ENCODE measurements at places on chromosomes 13 and 19.

DNA sequence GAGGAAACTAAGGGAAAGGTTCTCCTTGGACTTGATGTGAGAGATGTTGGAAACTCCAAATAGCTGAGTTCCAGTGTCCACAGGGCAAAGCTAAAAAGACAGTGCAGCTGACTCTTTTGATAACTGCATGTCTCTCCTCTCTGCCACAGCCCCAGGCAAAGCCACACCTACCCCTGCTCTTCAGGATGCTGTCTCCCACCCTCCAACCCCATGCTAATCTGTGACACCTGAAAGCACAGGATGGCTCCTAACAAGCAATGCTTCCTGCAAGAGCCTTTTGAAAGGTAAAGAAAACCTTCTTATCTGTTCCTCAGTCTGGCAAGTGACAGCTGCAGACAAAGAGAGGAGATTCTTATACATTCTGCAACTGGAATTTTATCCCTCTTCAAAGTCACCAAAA is 14.5 kb downstream of the SLC46A3 start:
- no peak for DNase-seq

GRCh38 chr13:34076319-34076718 is 258.4 kb downstream of the RFC3 start:
- no peak for DNase-seq

DNA sequence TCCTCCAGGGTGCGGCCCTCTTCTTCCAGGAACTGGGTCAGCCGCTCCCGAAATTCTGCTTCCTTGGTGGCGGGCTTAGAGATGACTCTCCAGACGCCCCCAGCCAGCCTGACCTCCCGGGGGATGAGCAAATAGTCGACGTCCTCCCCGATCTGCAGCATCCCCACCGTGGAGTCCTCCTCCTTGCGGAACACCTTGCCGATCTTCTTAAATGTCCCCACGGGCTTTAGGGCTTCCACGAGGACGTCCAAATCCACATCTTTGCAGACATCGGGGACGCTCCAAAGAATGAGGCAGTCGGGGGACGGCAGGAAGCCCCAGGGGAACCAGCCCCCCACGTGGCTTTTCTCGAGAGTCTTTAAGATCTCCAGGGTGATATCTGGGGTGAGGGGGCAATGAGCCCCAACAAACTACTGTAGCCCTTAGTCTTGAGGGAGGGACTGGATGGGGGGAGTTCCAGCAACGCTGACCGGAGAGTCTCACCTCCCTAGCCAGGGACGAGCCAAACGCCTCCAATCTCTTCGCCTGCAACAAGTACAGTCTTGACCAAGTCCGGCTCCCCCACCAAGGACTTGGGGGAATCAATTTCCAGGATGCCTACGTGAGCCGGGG is 608 bp downstream of the CCDC8 start:
- no peak for DNase-seq

GRCh38 chr19:55087542-55087901 is 11.9 kb downstream of the EPS8L1 start:
- DNase-seq, result no peak

DNA sequence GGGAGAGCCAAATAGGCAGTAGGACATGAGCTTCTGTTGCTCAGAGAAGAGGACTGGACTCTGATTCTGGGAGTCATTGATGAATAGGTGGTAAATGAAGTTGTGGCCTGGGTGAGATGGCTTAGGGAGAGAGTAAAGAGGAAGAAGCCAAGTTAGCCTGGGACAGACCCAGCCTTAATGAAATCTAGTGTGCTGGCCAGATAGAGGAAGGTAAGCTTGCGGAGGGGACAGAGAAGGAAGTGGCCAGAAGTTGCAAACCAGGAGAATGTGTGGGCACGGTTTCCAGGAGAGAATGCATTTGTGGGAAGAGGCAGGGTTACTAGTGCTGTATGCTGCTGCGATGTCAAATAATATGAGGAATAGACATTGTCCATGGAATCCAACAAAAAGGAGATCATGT is 83.3 kb upstream of the OLFM4 start:
- no peak for DNase-seq
